ENCODE measurements at places on chromosomes 16 and 17.

- DNase-seq = peak; percentile 5
Observed at GRCh38 chr16:66740010-66740409, 11.4 kb downstream of the DYNC1LI2 start.

DNA sequence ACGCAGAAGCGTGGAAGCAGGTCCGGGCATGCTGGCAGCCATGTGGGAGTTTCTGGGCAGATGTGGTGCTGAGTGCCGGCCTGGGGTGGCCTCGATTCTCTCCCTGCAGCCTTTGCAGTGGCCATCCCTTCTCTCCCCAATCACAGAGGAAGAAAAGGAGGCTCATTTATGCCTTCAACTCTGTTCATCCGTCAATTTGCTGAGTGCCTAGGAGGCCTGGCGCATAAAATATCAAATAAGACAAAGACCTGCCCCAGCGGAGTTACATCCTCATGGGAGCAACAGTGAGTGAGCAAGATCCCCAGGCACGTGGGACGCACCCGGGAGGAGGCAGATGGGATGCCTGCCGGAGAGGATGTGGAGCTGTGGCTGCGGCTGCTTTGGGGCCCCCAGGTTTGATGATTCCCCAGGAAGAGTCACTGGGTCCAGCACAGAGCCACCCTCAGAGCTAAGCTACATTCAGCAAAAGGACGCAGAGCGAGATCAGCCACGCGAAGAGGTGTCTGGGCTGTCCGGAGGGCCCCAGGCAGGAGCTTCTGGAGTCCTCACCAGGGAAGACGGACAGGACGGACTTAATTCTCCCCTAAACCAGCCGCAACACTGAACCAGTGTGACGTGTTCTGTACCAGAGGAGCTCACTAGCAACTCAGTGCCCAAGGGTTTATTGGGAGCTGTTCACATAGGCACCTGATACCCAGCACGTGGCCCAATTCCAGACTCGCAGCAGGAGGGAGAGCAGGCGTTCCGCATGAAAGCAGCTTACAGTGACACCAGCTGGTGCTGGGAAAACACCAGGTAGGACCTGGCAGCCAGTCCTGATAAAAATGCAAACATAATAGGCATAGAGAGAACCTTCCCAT is 11.3 kb downstream of the CA5A start:
- DNase-seq = peak; percentile 99

- no peak for DNase-seq
Observed at GRCh38 chr16:49324703-49325102, 43.1 kb upstream of the CBLN1 start.

DNA sequence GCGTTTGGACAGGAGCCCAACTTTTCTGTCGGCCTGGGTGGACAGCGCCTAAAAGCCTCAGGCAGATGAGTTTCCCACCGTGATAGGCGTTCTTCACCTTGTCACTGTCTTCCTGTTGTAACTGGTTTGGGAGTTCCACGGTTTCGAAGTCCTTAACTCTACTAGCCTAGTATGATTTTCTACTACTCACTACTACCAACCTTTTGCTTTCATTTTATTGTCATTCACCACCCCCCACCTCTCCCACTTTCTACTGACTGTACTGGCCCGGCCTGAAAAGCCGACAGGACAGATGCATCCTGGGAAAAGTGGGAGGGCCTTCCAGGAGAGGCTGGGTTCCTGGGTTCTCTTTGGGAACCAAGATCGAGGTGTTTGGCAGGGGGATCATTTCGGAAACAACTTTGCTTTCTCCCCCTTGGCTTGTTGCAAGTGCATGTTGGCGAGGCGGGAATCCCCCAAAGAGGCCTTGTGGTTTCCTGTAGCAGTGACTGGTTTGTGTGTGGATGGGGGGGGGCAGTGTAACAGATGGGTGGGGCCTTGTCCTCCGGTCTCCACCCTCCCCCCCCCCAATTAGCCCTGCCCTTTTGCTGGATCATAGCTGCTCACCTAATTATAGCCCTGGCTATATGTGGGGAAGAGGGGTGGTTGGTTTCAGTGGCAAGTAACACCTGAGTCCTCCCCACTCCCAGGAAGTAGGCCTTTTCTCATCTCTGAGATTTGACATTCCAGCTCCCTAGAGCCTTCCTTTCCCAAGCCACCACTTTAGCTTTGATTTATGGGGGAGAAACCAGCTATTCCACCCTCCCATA is 1.4 kb downstream of the EIF5A start:
- DNase-seq = no peak

- DNase-seq = no peak
Observed at GRCh38 chr16:85730186-85730465, 20.8 kb downstream of the C16orf74 start.

DNA sequence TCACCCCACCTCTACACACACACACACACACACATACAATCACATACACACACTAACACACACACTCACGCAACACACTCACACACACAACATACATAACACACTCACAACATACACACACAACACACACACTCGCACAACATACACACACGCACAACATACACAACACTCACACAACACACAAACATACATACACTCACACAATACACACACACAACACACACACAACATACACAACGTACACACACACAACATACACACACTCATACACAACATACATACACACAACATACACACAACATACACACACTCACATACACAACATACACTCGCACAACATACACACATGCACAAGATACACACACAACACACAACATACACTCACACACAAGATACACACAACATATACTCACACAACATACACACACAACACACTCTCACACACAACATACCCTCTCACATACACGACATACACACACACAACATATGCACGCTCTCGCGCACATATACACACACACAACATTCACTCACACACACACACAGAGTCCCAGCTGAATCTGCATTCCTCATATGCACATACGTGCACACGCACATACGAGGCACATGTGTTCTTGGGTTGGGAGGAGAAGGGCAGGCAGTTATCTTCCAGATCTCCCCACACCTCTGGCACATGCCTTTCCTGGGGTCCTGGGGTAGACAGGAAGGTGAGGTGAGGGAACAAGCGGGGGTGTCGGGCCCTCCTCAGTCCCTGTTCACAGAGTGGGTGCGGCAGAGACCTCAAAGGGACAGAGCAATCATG is 1.1 kb downstream of the ASGR2 start:
- no peak for DNase-seq

DNA sequence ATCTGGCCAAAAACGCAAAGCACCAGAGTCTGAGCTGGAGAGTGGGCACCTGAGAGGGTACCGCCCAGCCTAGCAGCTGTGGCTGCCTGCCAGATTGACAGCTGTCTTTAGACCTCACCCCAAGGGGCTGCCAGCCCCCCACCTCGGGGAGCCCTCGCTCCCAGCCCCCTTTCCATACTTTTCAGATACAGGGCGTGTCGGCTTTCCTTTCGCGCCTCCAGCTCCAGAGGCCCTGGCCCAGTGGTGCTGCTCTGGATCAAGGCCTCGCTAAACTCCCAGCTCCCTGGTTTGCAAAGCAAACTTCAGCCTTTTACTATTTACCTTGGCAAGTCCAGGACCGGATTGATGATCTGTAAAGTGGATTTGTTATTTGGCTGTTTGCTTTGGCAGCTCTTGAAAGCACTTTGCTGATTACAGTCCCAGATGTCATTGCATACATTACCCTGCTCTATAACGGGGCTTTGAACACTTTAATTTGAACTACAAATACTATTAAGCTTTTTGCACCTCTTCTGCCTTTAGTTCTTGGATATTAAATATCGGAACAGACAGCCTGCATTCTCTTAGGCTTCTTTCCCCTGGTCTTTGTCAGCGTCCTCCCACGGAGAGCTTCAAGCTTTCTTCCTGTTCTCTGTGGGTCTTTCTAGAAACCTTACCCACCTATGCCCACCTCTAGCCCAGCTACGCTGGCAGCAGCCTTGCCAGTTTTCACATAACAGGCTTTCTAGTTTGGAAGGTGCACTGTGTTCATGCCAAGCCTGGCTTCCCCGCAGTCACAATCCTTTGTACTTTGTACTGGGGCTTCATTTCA is 63.6 kb upstream of the TBX2 start:
- DNase-seq = peak; percentile 91

GRCh38 chr17:27319541-27320221 is 25.8 kb downstream of the WSB1 start:
- peak; percentile 98 for DNase-seq

GRCh38 chr16:66357523-66357928 is 9.0 kb upstream of the CDH5 start:
- peak; percentile 39 for DNase-seq

- DNase-seq = no peak
Observed at GRCh38 chr17:62902531-62903220, 63.4 kb upstream of the TANC2 start.
